ENCODE measurements at places on chromosomes 1 and 21.

- DNase-seq, result no peak
Observed at GRCh38 chr1:246219508-246220030, 287.5 kb downstream of the SMYD3 start.

DNA sequence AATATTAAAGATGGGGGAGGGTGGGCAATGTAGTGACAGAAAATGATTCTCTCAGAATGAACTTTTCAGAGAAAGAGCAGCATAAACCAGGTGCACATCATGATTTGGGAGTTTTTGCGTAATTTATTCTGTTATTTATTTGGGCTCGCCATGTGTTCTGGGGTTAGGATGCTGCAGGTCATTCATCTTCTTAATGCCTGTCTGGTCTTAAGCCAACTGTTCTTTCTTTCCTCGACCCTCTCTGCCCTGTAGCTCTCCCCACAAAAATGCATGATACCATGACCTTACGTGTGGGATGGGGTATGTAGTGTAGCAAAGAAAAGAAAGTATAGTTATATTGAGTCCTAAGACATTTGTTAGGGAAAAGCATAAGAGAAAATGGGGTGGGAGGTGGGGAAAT is 12.3 kb upstream of the TARS2 start:
- no peak for DNase-seq

- no peak for DNase-seq
Observed at GRCh38 chr1:104322131-104322530, 572.4 kb downstream of the AMY1C start.

DNA sequence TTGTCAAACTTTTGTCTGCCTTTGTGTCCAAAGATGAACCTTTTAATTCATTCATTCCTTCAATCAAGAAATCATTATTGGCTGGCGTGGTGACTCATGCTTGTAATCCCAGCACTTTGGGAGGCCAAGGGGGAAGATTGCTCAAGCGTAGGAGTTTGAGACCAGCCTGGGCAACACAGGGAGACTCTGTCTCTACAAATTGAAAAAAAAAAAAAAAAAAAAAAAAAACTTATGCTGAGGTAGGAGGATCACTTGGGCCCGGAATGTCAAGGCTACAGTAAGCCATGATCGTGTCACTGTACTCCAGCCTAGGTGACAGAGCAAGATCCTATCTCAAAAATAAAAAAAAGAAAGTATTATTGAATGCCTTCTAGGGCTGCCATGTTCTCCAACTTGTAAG is 51.3 kb upstream of the CXADR start:
- DNase-seq, result no peak

DNA sequence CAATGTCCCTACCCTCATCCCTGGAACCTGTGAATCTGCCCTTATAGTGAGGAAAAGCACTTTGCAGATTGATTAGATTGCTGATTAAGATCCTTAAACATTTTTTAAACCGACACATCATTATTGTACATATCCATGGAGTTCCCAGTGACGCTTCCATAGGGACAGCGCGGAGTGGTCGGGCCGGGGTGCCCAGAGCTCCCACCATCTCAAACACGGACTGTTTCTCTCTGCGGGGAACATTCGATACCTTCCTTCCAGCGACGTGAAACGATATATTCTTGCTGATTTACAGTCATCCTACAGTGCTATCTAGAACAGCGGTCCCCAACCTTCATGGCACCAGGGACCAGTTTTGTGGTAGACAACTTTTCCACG is 4.0 kb downstream of the KRTAP10-12 start:
- no peak for DNase-seq

DNA sequence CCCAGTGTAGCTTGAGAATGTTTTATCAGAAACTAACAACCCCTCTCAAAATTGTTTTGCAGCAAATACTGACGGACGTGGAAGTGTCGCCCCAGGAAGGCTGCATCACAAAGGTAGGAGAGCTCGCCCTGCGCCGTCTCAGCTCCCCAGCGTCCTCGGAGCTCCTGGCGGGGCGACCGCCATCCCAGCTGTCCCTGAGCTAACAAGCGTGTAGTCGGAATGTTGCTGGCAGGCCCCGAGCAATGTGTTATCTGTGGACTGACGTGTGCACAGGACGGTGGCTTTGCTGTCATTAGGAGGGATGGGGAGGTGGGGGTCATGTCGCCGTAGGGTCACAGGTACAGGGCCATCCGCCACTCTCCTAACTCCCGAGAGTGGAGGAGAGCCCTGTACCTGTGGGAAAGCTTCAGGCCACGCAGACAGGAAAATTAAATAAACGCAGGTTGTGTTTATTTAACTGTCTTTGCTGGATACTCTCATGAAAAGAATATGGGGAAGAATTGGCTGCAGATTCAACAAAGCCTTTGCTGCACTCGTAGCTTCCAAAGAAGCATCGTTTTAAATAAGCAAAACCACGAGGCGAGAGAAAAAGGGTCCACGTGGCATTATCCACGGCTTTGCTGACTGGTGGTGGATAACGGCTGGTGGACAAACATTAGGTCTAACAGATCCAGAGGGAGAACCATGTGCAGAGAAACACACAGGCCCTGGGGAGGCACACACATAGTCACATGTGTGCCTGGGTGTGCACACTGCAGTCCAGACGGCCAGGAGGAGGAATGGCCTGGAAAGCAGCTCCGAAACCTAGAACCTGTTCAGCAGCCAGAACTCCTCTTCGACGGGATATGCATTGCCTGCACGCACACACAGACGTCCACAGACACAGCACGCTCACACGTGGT is 175.3 kb downstream of the PRDM16 start:
- no peak for DNase-seq

DNA sequence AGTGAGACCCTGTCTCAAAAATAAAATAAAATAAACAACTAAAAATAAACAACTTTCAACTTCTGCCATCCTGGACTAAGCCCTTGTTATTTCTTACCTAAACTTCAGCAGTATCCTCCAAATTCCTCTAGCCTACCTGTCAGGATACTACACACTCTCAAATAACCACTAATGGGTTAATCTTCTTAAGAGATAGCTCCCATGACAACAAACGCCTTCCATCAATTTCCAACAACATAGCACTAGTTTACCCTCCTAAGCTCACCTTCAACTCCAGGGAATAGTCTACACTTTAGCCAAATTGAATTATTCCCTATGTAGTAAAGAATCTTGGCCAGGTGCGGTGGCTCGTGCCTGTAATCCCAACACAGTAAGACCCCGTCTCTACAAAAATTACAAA is 11.3 kb downstream of the AUNIP start:
- DNase-seq, result no peak
